NCI-H2081 treated with DMSO at 0.1 percent for 48 hours (cell line): ENCODE measurements at places on chromosomes 4 and X.

- no peak for DNase-seq
Measured at GRCh38 chr4:105197777-105198176, 51.1 kb downstream of the TET2 start.

DNA sequence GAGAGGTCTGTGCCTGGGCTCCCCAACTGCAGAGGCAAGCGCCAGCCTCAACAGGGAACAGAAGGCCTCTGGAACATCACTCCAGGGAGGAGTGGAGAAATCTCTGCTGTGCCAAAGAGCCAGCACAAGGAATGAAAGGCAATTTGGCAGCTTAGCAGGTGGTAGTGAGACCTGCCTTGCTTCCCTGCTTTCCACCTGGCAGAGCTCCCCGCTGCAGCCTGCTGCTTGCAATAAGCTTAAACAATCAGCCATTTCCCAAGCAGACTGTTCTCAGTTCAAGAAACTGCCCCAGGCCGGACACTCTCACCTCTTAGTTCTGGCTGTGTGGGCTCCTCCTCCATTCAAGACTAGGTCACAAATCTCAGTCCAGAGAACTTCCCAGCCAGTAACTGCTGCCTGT is 370.6 kb downstream of the MAGEB5 start:
- peak; percentile 34 for DNase-seq

DNA sequence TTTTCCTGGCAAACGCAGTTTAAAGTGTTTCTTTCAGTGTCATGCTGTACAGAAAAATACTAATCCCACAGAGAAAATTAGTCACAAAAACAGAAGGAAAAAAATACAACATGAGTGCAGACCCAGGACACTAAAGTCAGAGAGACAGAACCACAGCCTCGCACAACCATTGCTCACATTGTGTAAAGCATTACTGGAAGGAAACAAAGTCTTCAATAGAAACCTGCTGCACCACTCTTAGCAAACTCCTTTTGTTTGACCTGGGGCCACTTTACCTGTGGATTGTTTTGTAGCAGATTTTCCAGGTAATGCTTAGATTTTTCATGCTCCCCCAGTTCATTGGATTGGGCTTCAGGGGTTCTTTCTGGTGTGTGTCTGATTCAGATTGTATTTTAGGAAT is 131.8 kb upstream of the TMLHE start:
- DNase-seq = no peak

GRCh38 chr4:122689972-122690371 is 42.5 kb upstream of the BBS12 start:
- no peak for DNase-seq

DNA sequence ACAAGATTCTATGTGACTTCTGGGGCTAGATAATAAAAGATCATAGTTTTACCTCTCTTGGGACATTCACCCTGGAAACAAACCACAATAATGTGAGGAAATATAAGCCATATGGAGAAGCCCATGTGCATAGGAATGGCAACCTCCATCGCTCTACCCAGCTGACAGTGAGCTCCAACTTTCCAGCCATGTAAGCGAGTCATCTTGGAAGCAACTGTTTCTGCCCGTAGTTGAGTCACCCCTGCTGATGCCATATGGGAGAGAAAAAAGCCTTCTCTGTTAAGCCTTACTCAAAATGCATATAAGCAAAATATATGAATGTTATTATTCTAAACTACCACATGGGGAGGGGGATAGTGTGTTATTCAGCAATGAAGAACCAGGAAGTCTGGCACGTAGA is 31.4 kb upstream of the RELL1 start:
- no peak for DNase-seq

GRCh38 chr4:2830632-2831610 is 12.7 kb upstream of the ADD1 start:
- DNase-seq = no peak
